Activated T-cell treated with anti-CD3 and anti-CD28 coated beads, Interleukin-2, amount 50 U/mL, for 24 hours (primary cell): ENCODE measurements at places on chromosomes 7 and 10.
A peak's percentile ranks its signal among the peaks of the same experiment; 100 is the strongest.

DNA sequence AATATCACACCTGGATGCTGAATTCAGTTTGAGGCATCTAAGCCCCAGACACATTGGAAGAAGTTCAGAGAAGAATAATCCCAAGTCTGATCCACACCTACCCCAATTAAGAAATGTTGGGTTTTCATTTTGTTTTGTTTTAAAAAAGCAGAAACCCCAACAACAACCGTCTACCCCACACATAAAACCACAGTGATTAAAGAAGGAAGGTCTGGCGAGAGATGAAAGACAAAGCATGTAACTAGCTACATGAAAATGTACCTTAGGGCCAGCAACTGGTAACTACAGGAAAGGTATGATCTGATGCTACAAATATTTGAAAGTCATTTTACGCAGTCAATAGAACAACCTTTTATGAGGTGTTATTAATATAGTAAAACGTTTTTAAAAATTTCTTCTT lies 1112.3 kb downstream of the GATA3 start:
- no peak for DNase-seq

DNA sequence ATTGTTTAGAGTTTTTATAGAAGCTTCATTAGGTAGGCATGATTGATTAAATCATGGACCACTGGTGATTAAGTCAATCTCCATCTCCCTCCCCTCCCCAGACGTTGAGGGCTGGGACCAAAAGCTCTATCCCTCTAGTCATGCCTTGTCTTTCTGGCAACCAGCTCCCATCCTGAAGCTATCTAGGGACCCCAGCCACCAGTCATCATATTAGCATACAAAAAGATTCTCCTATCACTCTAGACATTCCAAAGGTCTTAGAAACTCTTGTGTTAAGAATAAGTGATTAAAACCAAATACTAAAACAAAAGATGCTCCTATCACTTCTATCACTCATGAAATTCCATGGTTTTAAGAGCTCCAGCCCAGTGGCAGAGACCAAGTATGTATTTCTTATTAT lies 178.2 kb downstream of the RAPGEF5 start:
- no peak for DNase-seq

DNA sequence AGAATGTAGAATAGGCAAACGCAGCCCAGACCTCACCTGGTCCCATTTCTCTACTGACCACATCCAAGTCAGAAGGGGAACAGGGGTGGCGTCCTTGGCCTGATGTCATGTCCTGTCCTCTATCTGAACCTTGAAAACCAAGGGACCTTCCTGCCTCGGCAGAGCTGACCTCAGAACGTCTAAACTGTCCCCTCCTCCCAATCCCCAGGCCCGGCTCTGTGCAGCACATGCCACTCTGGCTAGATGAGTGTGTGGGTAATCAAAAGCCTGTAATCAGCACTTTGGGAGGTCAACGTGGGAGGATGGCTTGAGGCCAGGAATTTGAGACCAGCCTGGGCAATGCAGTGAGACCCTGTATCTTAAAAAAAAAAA lies 46.5 kb upstream of the ZNF479 start:
- DNase-seq, result no peak

- no peak for DNase-seq
Measured at GRCh38 chr7:97851683-97852082, 20.5 kb downstream of the ASNS start.

DNA sequence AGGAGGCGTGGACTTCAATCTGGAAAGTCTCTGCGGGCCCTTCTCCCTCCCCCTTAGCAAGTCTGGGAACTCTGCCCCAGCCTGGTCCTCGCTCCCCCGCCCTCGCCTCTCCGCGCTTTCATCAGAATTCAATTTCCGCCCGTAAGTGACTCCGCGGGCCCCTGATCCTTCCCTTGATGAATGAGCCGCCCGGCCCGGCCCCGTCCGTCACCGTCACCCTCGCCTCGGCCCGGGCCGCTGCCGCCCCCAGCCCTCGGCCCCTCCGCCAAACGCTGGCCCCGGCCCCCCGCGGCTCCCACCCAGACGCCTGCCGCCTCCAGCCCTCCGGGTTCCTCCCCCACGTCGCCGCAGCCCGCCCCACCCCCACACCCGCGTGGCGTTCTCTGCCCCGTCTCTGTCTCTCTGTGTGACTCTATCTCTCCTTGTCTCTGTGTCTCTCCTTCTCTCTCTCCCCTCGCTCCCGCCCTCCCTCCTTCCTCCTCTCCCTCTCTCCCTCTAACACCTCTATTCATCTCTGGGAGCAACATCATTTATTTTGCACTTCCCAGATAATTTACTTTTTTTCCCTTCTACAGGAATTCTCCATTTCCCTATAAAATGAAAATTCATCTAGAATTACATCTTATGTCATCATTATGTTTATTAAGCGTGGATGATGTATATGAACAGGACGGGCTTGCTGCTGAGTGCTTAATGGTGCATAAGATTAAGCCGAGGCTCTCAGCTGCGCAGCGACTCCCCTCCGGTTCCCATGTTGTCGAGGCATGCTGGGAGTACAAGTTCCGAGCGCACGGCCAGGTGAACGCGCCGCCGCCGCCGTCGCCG lies 91.2 kb upstream of the PAX2 start:
- peak; percentile 65 for DNase-seq

DNA sequence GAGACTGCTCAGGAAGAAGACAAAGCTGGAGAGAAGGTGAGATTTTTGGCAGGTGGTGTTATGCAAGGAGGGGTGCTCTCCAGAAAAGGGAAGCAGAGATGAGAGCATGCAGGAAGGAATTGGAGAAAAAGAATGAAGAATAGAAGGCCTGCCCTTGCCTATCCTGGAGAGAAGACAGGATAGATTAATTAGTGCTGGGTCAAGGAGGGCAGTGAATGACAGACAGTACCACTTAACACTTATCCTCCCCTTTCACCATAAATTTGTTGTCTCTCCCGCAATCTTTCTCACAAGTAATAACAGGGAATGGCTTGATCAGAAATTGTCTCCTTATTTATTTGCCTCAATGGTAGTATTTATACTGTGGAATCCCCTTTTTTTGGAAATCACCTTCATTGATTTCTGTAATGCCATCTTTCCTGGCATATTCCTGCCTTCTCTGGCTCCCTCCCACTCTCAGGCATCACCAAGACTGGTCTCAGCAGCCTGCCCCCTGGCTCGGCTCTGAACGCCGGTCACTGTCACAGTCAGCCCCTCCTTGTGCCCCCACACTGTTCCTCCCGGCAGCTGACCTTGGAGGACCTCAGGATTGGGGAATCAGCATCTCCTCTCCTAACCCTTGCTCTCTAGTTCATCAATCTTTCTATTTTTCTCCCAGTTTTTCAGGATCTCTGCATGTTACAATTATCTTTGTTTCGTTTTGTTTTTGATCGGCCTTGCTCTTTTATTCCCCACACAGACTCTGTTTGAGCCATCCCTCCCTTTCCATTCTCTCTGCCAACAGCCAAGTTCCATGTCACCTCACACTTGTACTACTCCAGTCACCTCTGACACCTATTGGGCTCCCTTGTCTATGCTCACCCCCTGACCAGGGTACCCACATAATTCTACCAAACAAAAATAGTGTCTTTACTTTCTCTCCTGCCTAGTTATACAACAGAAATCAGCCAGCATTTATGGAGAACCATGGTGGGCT lies 294.2 kb downstream of the PLXDC2 start:
- no peak for DNase-seq

DNA sequence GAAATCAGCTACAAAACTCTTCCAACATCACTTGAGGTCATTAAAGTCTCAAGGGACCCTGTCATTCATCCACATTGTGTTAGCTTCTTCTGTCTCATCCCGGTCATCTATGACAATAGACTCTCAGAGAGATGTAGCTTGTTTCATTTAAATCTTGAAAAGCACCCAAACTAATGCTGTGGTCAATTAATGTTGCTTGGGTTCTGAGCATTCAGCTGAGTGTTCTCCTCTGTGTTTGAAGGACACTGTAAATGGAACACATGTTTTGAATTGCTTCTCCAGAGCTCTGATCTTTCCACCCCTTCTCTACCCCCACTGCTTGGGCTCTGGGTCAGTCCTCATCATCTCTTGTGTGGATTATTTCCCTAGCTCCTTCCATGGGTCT lies 19.6 kb upstream of the ADD3 start:
- no peak for DNase-seq

DNA sequence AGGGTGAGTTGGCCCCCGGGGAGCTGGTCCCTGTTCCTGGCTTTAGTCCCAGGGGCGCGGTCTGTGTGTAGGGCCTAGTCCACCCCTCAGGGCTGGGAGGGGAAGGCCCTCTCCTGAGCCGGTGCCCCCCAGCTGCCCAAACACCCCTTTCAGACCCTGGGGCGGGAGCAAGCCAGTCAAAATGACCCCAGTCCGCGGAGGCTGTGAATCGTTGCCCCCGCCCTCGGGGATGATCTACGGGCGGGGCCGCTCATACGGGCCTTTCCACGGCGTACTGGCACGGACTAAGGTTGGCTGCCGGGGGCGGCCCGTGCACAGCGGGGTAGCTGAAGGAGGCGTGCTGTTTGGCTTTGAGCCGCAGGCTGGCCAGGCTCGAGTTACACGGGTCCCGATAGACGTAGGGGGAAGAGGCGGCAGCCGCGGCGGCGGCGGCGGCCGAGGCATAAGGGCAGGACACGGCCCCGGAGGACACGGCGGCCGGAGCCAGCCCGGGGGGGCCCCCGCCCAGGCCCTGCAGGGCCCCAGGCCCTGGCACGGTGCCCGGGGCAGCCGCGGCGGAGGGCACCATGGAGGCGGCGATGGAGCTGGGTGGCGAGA lies 4.3 kb downstream of the ELOVL3 start:
- DNase-seq, result peak; percentile 65

GRCh38 chr7:22728401-22729029 lies 1.5 kb downstream of the IL6 start:
- DNase-seq, result no peak

- DNase-seq, result no peak
Measured at GRCh38 chr10:11695779-11696178, 46.4 kb upstream of the ECHDC3 start.

DNA sequence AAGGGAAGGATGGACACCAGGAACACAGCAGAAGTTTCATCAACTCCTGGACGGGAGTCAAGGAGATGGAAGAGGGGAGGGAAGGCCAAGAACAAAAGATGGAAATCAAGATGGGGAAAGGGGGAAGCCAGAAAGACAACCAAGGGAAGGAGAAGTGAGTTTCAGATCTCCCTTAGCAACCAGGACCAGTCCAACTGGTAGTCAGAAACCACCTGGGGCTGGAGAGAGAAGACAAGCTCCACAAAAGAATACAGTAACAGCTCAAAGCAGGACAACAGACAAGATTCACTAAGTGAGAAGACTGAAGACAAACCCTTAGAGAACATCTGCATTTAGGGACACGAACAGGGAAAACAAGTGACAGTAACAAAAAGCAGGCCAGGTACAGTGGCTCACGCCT lies 30.6 kb downstream of the CDCA7L start:
- no peak for DNase-seq

DNA sequence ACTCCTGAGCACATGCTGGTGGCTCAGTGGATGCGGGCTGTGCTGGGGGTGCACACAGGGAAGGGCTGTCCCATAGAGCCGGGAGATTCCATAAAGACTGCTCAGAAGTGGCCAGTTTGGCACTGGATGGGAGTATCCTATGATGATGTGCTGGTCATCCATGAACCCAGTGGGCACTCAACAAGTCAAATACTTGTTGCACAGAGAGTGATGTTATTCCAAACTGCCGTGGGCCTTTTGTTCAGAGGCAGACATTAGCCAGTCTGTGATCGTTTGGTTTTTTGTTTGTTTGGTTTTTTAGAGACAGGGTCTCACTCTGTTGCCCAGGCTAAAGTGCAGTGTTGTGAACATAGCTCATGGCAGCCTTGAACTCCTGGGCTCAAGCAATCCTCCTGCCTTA lies 30.9 kb upstream of the SAMD8 start:
- DNase-seq, result no peak

- DNase-seq, result peak; percentile 79
Measured at GRCh38 chr7:22782616-22783232, 39.9 kb downstream of the TOMM7 start.

DNA sequence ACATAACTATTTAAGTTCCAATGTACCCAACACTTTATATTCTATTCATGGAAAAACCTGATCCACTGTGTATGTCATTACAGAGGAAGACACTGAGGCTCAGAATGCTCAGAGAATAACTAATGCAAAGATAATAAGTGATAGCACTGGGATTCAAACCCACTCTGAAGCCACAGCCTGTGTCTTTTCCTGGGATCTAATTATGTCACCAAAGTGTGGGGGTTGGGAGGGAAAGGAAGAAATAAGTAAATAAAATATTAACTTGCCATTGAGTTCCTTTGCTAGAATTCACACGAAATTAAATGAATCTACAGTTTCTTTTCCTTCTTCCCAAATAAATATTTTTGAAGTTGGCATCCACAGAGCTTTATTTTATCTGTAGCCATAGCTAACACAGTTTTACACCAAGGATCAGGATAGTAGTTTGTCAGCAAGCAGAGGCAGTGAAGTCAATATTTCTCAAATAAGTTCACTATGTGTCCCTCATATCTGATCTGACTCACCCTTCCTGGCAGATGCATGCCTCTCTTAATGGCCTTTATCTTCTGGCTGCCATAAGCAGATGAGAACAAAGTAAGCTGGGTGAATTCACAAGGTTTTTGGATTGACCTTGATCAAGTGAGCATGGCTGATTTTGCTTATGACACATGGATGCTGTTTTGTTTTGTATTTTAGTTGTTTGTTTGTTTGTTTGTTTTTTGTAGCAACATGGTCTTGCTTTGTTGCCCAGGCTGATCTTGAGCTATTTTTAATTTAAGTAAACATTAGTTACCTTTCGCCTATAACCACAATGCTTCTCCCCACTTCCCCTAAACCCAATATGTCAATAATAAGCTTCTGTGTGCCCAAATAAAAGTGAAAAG lies 6.3 kb downstream of the RAPGEF5 start:
- DNase-seq, result no peak
